ENCODE measurements at places on chromosomes 1 and 21. TPM values are rescaled to one million over a fixed set of nuclear protein-coding genes. Genes with fewer than 3 reads are reported as not detected.

NKAIN1 gene
- total RNA-seq: not detected

ST6GALNAC3 gene
- total RNA-seq: 1.9 TPM

CFAP57 gene
- total RNA-seq: not detected

MYOG gene
- not detected for total RNA-seq

CCDC190 gene
- total RNA-seq: not detected

RAB3B gene
- 3.5 TPM for total RNA-seq

SLC22A15 gene
- 4.3 TPM for total RNA-seq

DNTTIP2 gene
- 14.2 TPM for total RNA-seq

C1orf87 gene
- total RNA-seq: 0.40 TPM

KIF21B gene
- total RNA-seq: 30.0 TPM

GRCh38 chr1:228961511-228961910 lies 226.2 kb downstream of the RHOU start:
- no peak for DNase-seq

GRCh38 chr1:2286923-2287322 lies 58.8 kb downstream of the SKI start:
- DNase-seq: no peak

GRCh38 chr1:224880593-224881307 lies 48.7 kb upstream of the DNAH14 start:
- peak; percentile 10 for DNase-seq

GRCh38 chr1:5651473-5651872 lies 340.8 kb downstream of the NPHP4 start:
- no peak for DNase-seq

- no peak for DNase-seq
Measured at GRCh38 chr1:230291731-230292620, 134.2 kb downstream of the PGBD5 start.

GRCh38 chr1:39841429-39841828 lies 41.9 kb downstream of the TRIT1 start:
- no peak for DNase-seq

- DNase-seq: no peak
Measured at GRCh38 chr1:6329851-6330250, 63.7 kb downstream of the ACOT7 start.

DNA sequence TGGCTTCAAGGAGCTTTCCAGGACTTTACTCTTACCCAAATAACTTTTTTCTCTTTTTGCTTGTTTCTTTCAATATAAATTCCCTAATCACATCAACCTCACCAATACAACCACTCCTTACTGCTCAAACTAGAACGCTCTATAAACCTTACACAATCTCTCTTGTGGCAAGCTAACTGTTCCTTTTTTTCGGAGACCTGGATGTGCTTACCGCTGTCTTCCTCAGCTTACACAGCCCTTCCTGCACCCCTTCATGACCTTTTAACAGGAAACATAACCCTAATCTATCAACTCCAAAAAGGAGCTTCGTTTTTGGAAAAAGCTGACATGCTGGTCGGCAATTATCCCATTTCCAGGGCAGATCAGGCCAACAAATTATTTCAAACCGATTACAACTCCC lies 24.1 kb upstream of the SLC2A5 start:
- DNase-seq: no peak

DNA sequence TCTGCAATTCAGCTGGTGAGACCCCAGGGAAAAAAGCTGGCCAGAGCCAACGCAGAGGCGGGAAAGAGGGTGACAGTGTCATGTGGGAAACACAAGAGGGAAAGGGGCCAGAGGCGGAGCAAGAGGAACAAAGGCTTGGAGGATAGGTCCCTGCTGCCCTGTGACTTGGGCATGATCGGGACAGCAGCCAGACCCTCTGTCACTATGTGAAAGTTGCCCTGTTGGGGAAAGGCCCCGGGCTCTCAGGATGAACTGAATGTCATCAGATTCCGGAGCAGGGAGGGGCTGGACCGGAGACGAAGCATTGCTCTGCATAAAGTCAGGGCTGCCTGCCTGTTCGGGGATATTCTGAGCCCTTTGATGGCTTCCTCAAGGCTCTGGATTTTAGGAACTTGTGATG lies 5.7 kb upstream of the ELF3 start:
- DNase-seq: no peak

DNA sequence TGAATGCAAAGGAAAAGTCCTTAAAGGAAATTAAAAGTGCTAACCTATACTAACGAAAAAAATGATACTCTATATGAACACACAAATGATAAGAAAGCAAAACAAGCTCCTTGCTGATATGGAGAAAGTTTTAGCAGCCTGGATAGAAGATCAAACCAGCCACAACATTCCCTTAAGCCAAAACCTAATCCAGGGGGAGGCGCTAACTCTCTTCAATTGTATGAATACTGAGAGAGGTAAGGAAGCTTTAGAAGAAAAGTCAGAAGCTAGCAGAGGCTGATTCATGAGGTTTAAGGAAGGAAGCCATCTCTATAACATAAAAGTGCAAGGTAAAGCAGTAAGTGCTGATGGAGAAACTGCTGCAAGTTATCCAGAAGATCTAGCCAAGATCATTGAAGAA lies 3.4 kb downstream of the KRTAP23-1 start:
- no peak for DNase-seq

GRCh38 chr1:166164995-166165660 lies 1.7 kb downstream of the FAM78B start:
- DNase-seq: peak; percentile 44

DNA sequence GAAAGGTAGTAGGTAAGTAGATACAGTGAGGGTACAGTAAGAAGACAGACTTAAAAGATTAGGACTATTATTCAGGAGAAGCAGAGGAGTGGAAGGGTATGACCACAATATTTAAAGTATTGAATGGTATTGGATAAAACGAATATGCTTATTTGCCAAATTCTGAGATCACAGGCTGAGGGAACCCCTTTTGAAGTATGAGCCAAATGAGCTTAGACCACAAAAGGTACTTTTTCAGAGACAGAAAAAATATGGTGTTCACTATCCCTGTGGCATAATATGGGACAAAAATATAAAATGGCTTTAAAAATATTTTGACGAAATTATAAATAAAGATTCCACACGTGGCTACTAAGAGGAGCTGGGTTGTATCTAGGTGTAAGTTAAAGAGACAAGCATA lies 880 bp upstream of the MTF2 start:
- DNase-seq: no peak

- DNase-seq: no peak
Measured at GRCh38 chr21:16082038-16082816, 352.4 kb downstream of the USP25 start.

GRCh38 chr1:239909898-239910297 lies 181.8 kb upstream of the FMN2 start:
- DNase-seq: peak; percentile 23

GRCh38 chr1:21162740-21163464 lies 13.8 kb downstream of the EIF4G3 start:
- DNase-seq: no peak

- no peak for DNase-seq
Measured at GRCh38 chr1:12595757-12596006, 22.3 kb downstream of the DHRS3 start.

DNA sequence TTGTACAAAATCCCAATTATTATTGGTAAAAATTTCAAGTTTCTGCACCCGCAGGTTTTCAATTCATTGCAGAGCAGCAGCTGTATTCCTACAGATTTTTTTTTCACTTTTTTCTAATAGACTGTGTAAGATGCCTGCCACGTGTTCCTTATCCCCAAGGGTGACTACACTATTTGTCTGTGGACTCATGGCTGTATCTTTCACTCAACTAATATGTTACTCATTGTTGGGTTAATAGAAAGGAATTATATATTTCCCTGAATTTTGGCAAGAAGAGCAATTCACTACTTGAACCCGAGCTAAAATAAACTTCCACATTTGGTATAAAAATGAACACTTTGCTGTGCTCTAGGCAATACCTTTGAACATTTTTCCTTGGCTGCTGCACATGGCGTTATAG lies 158.7 kb downstream of the NCAM2 start:
- no peak for DNase-seq

DNA sequence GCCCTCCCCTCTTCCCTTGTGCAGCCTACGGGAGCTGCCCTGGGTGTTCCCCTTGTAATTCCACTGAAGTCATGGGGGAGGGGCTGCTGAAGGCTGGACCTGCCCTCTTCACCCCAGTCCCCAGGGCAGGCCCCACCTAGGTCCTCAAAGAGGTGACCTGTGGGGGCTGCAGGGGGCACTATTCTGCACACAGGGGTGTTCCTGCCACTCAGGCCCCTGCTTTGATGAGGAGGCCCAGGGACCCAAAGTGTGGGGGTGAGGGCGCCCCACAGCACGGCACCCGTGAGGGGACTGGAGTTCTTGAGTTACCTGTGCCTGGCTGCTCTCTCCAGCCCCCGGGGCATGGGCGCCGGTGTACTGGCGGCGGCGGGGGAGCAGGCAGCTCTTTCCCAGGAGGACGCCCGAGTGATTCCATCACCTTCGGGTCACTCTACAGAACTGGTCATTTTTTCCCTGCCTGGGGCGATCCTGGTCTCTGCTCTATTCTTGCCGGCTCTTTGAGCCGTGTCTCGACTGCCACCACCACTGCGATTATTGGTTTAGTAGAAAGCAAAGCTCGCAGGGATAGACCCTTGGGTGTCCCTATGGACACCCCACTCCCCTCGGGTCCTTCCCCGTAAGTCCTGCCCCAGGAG lies 6.9 kb upstream of the PRDM16 start:
- DNase-seq: no peak

DNA sequence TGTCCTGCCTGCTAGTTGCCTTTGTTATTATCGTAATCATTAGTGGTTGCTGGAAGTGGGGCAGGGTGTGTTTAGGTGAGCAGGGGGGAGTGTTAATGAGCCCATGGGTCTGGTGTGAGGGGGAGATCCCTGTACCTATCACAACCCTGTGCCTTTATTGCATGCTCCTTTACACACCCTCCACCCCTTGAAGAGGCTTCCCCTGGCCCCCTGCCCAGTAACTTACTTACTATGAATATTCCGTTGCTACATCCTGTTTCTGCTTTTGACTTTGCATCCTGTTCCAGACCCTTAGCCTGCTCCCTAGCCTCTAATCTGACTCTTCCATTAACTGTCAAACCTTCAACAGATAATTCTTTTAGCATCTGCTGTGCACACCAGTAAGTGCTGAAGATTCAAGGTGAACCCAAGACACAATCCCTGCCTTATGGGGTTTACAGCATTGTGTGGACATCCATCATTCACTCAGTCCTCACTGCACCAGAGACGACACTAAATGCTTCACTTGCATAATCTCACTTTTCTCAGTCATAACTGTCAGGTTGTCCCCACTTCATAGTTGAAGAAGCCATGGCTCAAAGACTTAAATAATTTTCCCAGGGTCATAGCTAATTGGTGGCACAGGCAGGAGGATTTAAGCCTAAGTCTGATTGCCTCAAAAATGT lies 47.9 kb downstream of the CDC7 start:
- no peak for DNase-seq

GRCh38 chr1:230694464-230694863 lies 19.5 kb downstream of the AGT start:
- DNase-seq: no peak

DNA sequence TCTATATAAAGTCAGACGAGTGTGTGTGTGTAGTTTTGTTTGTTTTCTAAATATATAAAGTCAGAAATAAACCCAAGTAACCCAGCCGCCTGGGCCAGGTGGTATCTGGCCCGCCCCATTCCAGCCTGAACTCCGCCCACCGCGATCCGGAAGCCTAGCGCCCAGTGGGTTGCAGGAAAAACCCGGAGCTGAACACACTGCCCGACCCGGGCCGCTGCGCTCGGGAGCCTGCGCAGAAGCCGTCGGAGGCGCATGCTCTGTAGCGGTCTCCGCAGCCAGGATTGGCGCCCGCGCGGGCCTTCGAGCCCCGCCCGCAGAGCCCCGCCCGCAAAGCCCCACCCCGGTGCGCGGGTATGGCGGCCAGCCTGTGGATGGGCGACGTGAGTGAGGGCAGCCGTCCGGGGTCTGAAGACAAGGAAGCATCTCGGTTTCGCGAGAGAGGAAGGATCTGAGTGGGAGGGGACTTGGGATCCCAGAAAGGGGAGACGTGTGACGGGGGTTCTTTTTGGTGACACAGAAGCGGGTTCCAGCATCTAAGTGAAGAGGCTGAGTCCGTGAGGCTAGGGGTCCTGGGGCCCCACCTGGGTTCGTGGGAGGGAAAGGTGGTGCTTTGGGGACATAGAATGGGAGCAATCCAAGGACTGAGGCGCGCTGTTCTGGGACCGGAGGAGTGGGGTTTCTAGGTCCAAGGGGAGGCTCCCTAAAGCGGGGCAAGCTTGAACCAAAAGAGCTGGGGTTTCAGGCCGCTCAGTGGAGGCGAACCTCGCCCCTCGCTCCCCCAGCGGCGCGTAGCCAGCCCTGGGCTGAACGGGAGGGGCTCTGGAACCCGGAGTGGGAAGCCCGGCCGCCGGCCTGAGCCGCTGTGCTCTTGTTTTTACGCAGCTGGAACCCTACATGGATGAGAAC lies at the start of gene TRNAU1AP:
TRNAU1AP (plus strand) TSS at position 328 of the 906 bp plus-strand sequence; CDS start at position 354, 26 bp downstream.
- DNase-seq: peak; percentile 98

DNA sequence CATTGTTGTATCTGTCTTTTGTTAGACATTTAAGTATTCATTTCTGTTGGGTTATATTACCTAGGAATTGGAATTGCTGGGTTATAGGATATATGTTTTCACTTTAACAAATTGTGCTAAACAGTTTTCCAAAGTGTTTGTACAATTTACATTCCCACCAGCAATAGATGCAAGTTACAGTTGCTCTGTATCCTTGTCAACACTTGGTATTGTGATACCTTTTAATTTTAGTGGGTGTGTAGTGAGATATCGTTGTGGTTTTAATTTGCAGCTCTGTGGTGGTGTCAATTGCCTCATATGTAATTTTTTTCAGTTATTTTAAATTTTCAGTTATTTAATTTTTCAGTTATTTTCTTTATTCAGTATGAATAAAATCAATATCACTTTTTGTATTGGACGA lies 7.4 kb upstream of the DPH5 start:
- no peak for DNase-seq
